ENCODE measurements at places on chromosomes 16 and 17.

- peak; percentile 52 for DNase-seq
These were observed 63.3 kb upstream of the MTMR4 start for GRCh38 chr17:58577696-58578095.

GRCh38 chr17:82949361-82949760 is 109.5 kb upstream of the ZNF750 start:
- DNase-seq = no peak

DNA sequence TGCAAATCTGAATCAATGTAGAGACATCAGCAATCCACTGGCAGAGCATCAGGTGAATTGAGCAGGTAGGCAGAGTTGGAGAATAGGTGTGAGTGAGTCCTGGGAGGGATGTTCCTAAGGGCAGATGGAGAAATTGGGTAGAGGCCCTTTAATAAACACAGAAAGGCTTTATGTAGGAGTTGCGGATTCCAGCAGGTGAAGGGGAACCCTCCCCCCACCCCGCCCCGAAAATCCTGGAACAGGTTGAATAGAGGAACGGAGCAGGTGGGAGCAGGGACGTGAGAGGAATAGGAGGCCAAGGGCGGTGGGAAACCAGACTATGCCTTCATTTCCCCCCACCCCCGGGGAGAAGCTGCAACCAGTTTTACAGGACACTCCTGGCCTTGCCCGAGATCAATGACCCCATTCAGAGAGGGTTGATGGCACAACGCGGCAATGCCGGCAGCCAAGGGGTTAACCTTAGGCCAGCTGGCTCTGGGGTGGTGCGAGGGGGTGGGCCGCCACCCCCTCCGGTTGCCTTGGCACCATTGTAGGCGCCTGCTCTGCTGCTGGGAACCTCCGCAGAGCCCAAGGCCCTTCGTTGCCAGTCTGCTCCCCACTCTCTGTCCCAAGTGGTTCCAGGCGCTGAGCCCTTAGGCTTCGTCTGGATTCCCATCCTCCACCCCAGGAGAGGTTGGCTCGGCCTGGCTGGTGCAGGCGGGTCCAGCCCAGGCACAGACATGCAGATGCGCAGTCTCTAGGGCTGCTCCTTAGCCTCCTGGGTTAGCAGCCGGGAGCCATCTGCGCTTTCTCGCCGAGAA is 814 bp upstream of the RUNDC3A start:
- no peak for DNase-seq

GRCh38 chr16:22347100-22347820 is 27.2 kb downstream of the CDR2 start:
- DNase-seq = no peak

- DNase-seq = no peak
These were observed 77.1 kb upstream of the SALL1 start for GRCh38 chr16:51228097-51228659.

DNA sequence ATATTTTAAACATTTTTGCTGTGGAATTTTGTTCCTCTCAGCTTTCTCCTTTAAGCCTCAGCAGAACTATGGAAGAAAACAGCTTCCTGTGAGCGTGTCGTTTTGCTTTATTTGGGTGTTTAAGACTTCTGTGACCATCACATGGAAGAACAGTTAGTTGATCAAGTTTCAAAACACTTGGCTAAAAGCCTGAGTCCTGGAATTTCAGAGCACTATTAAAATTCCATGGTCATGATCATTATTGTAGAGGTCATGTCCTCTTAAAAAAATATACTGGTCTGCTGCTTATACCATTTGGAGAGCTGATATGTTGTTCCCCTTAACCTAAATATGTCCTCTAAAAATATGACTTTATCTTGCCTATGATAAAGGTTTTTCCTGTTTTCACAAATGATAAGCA is 12.6 kb upstream of the CDR2 start:
- DNase-seq = no peak
